Activated CD4-positive, alpha-beta T cell treated with anti-CD3 and anti-CD28 coated beads for 4 hours (primary cell): ENCODE measurements at places on chromosomes 12 and 14.

GRCh38 chr12:25959071-25959961 lies 834 bp downstream of the RASSF8 start:
- no peak for DNase-seq

- no peak for DNase-seq
Observed at GRCh38 chr12:15928870-15929571, 17.9 kb downstream of the DERA start.

DNA sequence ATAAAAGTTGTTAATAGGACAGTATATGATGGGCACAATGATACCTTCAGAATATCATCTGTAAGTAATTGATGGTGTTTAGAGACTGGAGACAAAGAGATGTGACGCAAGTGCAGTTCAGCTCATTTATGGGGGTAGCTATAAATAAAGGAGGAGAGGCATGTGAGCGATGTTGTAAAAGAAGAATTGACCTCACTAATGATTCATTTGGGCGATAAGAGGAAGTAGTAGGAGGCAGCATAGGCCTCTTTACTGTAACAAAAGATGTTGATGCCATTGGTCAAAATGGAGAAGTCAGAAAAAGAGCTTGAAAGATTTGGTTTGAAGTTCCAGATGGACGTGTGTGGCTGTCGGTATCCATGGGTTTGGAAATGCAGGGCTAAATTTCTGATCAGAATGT lies 70.0 kb downstream of the FLRT2 start:
- DNase-seq = no peak

DNA sequence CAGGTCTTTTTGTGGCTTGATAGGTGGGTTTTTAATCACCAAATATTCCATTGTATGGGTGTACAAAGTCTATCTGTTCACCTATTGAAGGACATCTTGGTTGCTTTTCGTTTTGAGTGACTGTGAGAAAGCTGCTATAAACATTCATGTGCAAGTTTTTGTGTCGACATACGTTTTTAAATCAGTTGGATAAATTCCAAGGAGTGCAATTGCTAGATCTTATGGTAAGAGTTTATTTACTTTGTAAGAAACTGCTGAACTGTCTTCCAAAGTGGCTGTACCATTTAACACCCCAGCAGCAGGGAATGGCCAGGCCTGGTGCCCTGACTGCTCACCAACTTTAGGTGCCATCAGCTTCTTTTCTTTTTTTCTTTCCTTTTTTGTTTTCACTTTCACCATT lies 45.5 kb upstream of the C14orf180 start:
- no peak for DNase-seq

- DNase-seq = no peak
Observed at GRCh38 chr12:95437565-95437964, 36.4 kb upstream of the METAP2 start.

DNA sequence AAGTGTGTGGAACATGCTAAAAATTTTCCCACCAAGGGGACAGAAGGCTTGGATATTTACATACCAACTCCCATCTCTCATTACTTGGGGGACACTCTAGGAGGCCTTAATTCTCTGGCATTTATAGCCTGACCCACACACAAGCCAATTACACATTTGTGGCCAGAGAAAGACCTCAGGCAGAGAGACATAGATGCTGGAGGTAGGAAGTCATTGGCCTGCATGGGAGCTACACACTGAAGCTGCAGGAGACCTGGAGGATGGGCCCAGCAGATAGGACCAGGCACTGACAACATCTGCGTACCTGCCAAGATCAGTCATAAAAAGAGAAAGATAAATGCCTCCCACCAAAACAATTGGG lies 61.7 kb downstream of the TBX5 start:
- no peak for DNase-seq

DNA sequence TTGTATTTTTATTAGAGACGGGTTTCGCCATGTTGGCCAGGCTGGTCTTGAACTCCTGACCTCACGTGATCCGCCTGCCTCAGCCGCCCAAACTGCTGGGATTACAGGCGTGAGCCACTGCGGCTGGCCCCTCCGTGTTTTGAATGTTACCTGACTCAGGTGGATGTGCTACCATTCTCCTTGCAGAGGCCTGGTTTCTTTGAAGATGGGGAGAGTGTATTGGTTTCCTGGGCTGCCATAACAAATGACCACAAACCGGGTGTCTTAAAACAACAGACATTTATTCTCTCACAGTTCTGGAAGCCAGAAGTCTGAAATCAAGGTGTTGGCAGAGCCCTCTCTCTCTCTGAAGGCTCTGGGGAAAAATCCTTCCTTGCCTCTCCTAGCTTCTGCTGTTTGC lies 98.0 kb downstream of the IRF2BPL start:
- DNase-seq = no peak

DNA sequence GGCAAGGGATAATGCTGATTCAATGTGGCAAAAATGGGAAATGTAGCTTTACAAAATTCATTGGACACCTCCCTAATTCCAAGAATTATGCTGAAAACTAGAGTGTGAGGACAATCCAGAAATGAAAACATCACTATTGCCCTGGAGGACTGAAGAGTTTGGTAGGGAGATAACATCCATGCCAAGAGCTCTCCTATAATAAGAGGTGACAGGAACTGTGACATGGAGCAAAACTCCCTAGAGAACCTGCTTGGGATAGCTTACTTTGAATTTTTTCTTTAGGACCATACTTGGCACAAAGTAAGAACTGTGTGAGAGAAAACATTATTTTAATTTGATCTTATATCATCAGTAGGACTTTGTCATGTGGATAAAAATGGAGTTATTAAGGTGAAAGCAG lies 48.9 kb downstream of the STON2 start:
- no peak for DNase-seq

DNA sequence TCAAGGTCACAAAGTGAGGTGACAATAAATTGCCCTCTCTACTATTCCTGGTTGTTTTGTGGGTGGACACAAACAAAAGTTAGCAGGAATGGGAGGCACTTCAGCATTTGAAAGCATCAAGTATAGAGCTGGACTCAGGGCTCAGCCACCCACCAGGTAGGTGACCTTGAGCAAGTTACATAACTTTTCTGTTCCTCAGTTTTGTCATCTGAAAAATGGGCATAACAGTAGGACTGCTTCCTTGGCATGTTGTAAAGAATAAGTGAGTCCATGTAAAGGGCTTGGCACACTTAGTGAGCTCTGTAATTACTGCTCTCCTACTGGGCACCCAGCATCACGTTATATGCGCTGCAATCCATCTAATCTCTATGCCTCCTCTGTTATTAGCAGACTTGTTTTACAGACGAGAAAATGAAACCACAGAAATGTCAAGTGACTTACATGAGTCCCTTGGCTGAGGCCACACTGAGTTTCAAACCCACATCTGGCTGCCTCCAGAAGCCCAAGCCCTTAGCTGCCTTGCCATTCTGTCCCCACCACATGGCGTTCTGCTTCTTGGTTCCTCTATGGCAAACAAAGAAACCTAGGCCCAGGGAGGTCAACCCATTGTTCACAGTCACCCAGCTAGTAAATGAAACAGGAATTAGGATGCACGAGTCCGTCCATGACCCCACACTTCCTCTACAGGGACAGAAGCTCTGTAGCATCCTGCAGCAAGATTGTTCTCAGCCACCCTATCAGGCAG lies 63.2 kb upstream of the SLC24A4 start:
- no peak for DNase-seq

DNA sequence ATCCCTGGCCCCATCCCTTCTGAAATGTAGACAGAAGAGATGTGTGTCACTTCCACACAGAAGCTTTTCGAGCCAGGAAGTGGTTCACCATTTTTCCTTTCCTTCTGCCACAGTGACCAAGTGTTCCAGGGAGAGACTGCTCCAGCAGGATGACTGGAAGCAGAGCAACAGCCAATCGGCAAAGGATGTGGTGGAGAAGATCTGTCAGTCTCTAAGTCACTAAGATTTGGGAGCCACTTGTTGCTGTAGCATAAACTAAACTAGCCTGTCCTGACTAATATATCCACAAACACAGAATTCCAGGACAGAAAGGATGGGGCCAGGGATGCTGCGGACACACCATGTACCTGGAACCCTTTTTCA lies 42.9 kb downstream of the DUSP6 start:
- DNase-seq = no peak
